ENCODE measurements at places on chromosomes 5 and 9.

DNA sequence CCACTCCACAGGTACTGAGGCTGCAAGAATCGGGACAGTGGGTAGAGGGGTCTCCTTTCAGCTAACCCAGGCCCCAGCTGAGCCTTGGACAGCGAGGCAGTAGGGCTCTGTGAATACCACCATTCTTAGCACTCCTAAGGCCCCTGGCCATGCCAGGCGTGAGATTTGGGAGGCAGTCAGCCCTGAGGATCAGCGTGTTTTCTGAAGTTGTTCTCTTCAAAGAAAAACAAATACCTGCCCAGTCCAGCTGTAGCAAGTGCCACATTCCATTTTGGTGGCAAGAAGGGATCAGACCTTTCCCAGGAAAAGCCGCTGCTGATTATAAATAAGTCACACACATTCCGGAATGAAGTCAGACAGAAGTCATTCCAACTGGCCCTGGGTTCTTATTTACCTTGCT is 47.8 kb downstream of the RALGPS1 start:
- DNase-seq, result no peak

DNA sequence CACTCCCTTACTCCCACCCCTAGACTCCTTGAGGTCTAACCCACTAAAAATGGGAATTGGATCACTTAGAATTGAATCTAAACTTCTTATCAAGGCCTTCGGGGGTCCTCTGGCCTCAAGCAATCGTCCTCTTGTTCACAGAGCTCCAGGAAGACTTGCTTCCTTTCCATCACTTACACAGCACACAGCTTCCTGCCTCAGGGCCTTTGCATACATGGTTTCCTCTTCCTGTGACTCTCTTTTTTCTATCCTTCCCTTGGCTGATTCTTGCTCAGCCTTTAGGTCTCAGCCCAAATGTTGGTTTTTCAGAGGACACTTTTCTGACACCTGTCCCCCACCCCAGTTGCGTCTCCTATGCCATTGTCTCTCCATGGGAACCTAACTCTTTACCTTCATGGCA is 50.0 kb upstream of the ALDH1B1 start:
- DNase-seq, result no peak

GRCh38 chr5:139272471-139273321 is 20.8 kb upstream of the MATR3 start:
- peak; percentile 58 for DNase-seq

GRCh38 chr5:36682499-36682898 is 76.1 kb downstream of the SLC1A3 start:
- DNase-seq, result no peak

GRCh38 chr9:126363847-126364671 is 37.4 kb downstream of the MVB12B start:
- DNase-seq, result peak; percentile 42

- peak; percentile 57 for DNase-seq
Measured at GRCh38 chr9:114434878-114435311, 47.1 kb upstream of the AKNA start.

DNA sequence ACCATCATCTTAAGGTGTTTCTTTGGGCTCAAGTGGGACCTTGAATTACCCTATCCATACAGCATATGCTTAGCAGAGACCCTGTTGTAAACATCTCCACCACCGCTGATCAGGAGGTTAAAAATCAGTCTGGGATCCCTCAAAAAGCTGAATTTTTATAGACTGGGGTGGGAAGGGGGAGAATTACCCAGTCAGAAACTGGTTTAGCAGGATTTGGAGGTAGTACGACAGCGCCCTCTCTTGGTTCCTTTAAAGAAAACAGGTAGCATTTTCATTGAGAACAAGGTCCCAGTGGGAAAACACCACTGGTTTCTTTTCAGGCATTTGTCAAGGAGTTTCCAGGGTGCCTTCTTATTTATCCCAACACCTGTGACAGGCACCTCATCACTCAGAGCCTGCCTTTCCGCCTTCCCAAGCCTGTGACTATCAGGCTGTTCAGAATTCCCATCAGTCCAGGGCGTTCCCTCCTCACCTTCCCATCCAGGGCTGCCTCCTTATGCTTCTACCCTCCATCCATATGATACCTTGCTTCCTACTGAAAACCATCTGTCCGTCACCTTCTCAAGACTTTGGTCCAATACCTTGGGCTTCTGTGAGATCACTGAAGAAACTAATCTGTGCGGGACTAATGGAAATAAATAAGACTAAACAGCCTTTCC is 203.8 kb upstream of the RAI14 start:
- no peak for DNase-seq

- no peak for DNase-seq
Measured at GRCh38 chr9:110750272-110750671, 81.7 kb downstream of the MUSK start.
